ENCODE measurements at places on chromosomes 3 and 15.

DNA sequence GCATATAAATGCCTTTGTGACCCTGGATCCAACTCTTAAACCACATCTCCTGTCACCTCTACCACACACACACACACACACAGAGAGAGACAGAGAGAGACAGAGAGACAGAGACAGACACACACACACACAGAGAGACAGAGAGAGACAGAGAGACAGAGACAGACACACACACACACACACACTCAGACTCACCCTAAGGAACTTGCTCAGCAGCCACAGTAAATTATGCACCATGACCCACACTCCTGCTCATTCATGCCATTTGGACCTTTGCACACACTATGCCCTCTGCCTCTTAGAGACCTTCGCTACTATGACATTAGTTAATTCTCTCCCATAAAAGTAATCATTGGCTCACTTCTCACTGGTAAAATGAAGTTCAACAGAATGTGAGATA, 275.7 kb downstream of the ADAMTSL3 start:
- no peak for DNase-seq

DNA sequence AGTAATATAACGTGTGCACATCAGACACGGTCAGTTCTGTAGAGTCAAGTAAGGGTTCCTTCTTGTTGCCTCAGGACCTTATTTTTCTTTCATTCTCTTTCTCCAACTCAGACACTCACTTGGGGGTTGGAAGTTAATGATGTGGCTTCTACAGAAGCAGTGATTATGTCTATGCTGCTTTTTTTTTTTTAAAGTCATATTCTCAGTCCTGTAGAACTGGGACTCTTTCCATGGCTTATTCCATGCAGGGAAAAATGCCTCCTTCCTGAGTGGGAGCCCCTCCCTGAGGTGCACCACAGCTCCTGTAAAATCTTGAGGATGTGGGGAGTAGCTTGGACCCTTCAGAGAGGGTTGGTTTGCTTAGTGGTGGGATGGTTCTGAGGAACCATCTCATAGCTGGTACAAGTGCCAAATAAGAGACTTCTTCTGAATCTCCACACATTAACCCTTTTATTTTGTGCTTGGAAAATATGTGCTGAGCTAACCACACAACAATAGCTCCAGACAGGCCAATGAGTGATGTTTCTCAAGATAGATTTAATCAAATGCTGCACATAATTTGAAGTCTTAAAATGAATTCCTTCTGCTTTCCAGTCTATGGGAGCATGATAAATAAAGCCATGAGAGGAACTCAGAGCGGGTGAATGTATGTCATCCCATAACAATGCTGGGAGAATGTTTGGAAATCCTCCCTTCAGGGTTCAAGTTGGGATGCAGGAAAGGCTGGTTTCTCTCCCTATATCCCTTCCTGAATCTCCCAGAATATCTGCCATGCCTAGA, 23.3 kb upstream of the FSTL1 start:
- no peak for DNase-seq

- no peak for DNase-seq
Measured at GRCh38 chr3:18751514-18751913, 326.4 kb upstream of the SATB1 start.

DNA sequence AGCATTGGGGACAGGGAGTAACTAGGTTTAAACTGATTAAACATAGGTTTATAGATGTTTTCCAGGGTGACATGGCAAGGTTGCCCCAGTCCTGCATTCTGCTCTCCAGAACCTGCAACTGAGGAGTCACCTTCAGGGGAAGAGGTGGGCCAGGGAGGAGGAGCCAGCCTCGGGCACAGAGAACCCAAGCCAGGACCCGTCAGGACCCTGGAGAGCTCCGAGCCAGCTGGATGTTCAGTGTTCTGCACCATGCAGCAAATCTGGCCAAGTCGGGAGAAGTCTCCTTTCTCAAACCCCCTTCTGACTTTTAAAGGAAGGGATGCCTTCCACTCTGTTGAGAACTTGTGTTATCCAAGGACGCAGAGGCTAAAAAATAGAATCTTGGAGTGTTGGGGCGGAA, 62.1 kb upstream of the SLC6A11 start:
- DNase-seq: no peak

- no peak for DNase-seq
Measured at GRCh38 chr15:38260077-38260476, 7.4 kb downstream of the SPRED1 start.

DNA sequence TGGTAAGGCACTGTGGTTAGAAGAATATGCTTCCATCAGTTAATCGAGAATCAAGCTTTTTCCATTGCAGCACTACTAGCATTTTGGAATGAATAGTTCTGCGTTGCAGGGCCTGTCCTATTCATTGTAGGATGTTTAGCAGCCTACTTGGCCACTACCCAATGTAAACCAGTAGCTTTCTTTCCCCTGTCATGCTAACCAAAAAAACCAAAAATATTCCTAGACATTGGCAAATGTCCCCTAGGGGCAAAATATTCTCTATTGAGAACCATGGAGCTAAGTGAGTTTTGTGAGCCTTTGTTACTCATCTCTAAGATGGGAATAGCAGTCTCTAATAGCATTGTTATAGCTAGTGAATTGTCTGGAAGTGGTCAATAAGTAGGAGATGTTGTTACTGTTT, 187.2 kb downstream of the CADPS start:
- no peak for DNase-seq
